ENCODE measurements at places on chromosomes 1 and 21.

GRCh38 chr1:72271555-72272085 lies 10.7 kb downstream of the NEGR1 start:
- DNase-seq: no peak

GRCh38 chr1:150141452-150141851 lies 8.3 kb upstream of the PLEKHO1 start:
- DNase-seq: no peak

GRCh38 chr1:154572468-154573167 lies 5.0 kb downstream of the CHRNB2 start:
- DNase-seq: no peak

- no peak for DNase-seq
Measured at GRCh38 chr1:110159168-110159567, 8.9 kb downstream of the SLC6A17 start.

- DNase-seq: no peak
Measured at GRCh38 chr1:162055062-162055461, 14.4 kb upstream of the NOS1AP start.

- no peak for DNase-seq
Measured at GRCh38 chr1:145720556-145720877, 1.2 kb downstream of the CD160 start.
